ENCODE measurements at places on chromosomes 1 and 21. TPM values are rescaled to one million over a fixed set of nuclear protein-coding genes. Genes with fewer than 3 reads are reported as not detected.

IL6R gene
- 13.1 TPM for total RNA-seq

AK2 gene
- 323 TPM for total RNA-seq

ADCY10 gene
- 0.15 TPM for total RNA-seq

GGPS1 gene
- 17.9 TPM for total RNA-seq

FCRL2 gene
- total RNA-seq = not detected

WNT9A gene
- 0.08 TPM for total RNA-seq
